ENCODE measurements at places on chromosomes 16 and 17.

DNA sequence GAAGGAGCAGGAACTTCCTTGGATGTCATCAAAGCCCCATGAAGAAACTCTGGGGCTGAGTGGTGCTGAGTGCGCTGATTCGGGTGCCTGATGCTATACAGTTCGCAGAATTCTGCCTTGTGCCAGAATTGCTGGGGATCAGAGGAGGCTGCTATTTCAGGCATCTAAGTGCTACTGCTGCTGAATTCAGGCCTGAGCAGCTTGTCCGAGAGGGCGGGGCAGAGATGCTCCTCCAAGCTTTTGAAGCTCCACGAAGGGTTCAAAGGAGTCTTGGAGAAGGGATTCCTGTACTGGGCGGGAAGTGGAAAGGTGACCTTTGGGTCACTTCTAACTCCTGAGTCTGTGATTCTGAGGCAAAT, 227.8 kb downstream of the CCDC182 start:
- no peak for DNase-seq

DNA sequence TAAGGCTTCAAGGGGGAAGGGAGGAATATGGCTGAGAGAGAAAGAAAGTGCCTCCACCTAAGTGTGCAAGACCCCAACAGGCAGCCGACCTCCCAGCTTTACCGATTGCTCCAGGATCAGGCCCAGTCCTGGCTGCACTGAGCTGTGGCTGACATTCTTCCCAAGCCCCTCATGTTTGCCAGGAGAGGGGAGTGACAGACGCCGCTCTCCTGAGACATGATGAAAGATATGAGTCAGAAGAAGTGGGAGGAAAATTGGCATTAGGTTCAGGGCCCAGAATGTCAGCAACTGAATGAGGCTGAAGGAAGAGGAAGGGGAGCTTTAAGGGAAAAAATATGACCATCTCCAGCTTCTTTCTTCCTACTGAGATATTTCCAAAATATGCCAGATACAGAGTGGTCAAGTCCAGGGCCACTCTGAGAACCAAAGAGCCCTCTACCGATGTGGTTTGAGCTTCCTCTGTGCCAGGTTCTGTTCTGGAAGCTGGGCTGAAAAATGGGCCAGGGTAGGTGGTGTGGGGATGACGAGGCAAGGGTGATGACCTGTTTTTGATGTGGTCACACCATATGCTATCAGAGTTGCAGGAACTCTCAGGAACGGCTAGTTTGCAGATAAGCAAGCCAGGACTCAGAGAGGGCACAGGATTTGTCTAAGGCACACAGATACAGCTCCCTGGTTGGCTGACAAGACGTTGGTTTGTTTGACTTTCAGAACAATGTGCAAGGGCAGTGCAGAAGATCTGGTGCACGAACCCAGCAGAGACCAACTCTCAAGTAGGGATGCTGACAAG, 176.7 kb downstream of the SOX9 start:
- DNase-seq = no peak

DNA sequence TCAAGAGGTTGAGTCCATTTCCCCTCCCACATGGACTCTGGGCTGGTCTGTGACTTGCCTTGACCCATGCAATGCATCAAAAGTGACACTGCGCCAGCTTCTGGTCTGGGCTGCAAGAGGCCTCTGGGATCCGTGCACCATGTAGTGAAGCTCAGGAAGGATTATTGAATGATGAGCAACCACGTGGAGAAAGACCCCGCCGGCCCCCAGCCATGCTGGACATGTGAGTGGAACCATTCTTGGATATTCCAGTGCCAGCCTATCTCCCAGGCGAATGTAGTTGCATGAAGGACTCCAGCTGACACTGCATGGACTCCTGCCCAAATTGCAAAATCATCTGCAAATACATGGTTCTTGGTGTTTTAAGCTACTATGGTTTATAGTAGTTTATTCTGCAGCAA, 7.6 kb upstream of the ALOX15B start:
- DNase-seq = no peak

GRCh38 chr17:41184480-41184961, at the start of gene KRTAP4-1:
Gene KRTAP4-1 (minus strand): TSS chr17:41184911. CDS start chr17:41184854, 57 bp downstream.
- DNase-seq = no peak

DNA sequence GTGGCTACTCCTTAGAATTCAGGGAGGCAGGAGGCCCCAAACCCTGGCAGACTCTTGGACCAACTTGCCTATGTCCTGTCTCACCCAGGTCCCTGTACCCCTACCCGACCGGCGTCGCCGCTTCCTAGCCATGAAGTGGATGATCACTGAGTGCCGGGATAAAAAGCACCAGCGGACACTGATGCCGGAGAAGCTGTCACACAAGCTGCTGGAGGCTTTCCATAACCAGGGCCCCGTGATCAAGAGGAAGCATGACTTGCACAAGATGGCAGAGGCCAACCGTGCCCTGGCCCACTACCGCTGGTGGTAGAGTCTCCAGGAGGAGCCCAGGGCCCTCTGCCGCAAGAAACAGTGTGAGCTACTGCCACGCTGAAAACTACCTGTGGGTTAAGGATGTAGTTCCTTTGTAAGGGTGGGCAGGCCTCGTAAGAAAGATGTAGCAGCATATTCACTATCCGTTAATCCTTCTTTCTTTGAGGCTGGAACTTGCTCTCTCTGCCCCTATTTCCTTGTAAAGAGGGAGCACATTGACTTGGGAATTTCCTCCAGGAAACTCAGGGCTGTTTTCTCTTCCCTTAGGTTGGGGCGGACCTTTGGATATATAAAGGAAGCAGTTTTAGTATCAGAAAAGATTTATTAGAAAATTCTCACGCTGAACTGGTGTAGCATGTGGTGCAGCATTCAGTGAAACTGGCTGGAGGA, 4.1 kb downstream of the MRPS7 start:
- DNase-seq = no peak

GRCh38 chr17:49224198-49224996, 6.2 kb downstream of the PHOSPHO1 start:
- no peak for DNase-seq

DNA sequence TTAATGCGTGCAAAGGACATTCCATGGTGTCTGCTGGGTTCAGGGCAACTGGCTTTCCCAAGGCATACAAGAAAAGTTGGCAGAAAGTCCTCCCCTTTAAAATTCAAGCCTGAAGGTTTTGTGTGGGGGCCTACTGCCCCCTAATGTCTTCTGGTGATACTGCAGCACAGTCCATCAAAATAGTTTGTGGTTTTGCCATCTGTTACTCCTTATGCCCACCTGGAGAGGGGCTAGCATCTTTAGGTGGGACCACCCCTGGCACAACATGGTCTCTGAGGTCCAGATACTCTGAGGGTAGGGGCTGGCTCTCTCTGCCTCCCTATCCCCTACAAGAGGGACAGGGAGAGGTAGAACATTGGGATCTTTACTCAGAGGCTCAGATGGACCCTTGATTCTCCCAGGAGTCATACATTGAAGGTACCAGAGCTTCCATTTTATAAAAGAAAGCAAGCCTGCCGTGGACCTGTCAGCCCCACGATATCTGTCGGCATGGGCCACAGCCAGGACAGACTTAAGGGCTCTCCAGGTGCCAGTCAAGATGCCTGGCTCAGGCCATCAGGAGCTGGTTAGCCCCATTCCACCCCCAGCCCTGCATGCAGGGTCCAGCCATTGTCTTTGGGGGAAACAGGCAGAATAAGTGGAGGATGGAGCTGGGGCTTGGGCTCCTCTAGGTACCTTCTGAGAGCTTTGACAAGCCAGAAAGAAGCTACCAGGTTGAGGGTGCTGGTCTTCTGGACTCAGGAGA, 6.3 kb downstream of the ESRP2 start:
- DNase-seq = no peak

- DNase-seq = no peak
These were observed 7.7 kb downstream of the CBX4 start for GRCh38 chr17:79831265-79832217.

DNA sequence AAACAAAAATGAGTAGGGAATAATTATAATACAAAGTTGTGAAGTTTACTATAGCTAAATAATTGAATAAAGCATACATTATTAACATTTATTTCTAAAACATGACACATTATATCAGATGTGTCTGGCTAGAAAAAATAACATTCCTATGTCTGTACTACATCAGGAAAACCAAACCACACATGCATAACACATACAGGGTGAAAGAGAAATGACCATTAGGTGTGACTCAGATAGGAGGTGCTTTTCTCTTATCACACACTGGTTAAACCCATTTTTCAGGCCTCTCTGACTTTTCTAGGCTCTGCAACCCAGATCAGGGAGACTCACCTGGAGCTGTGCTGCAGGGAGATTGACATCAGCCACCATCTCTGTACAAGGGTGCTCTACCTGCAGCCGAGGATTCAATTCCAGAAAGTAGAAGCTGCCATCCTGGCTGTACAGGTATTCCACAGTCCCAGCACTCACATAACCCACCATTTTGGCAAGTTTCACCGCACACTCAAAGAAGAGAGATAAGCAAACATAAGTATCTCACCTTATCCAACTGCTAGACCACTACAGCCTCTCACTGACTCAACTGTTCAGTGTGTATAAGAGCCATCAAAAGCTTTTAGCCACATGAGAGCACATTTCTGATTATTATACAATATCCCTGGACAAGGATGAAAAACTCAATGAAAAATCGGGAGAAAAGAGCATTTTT, 116.6 kb upstream of the C17orf78 start:
- DNase-seq = no peak

DNA sequence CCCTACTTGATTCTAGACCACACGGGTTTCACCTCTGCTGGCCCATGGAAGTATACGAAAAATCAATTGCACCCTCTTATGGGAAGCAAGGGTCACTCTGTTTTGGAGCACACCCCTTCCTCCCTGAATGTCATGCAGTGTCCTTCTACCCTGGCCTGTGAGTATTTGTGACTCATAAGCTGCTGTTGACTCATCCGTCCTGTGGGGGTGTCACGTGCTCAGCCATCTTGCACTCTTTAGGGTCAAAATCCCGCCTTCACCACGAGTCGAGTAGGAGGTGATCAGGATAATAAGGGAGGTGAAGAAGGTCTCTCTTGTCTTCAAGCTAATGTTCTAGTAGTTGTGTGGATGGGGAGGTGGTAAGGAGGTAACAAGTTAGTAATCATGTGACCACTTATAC, 341.0 kb upstream of the EEF2KMT start:
- no peak for DNase-seq

DNA sequence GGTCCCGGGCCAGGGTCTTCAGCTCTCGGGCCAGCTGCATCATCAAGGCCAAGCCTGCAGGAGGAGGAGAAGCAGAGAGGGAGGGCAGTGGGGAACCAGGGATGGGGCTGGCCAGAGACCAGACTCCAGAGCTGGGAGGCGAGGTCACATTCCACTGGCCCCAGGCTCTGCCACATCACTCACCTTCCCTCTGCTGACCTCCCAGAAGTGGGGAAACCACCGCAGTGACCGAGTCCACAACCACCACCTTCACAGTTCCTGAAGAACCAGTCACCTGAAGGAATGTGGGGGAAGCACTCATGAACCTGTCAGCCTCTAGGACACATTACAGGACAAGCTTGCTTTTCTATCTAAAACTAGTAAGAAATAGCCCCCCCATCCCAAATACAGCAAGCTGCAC, 16.4 kb downstream of the RAD51D start:
- DNase-seq = no peak

GRCh38 chr16:682493-683395, 1.4 kb downstream of the JMJD8 start:
- no peak for DNase-seq

GRCh38 chr16:25693631-25694030, 1.9 kb downstream of the HS3ST4 start:
- DNase-seq = no peak

DNA sequence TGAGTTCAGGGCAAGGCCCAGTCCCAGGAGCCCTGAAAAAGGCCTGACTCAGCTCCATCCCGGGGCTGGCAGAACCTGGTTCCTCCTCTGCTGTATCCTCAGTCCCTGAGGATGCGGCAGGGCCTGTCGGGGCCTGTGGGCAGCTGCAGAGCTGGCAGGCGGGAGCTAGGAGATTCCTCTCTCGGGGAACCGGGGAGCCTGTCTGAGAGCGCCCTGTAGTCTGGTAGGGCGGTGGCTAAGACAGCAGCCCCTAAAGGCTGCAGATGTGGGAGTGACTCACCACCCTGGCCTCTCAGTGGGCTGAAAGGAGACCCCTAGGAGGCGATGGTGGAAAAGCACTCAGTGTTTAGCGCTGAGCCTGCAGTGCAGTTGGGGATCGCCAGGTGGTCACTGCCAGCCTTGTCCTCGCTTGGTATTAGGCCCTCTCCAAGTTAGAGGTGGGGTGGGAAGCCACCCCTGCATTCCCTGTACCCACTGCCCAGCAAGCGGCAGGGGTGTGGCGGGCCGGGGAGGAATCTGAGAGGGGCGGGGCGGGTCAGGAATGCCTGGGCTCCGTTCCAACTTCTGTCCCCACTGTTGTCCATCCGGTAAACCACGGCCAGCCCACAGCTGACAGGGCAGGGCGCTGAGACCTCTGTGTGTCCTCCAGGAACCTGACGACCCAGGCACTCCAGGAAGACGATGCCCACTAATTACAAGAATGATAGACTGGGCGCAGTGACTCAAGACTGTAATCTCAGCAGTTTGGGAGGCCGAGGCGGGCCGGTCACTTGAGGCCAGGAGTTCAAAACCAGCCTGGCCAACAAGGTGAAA, 29.5 kb upstream of the CDH1 start:
- no peak for DNase-seq

- no peak for DNase-seq
These were observed 32.7 kb downstream of the ADAMTS18 start for GRCh38 chr16:77402118-77402517.

DNA sequence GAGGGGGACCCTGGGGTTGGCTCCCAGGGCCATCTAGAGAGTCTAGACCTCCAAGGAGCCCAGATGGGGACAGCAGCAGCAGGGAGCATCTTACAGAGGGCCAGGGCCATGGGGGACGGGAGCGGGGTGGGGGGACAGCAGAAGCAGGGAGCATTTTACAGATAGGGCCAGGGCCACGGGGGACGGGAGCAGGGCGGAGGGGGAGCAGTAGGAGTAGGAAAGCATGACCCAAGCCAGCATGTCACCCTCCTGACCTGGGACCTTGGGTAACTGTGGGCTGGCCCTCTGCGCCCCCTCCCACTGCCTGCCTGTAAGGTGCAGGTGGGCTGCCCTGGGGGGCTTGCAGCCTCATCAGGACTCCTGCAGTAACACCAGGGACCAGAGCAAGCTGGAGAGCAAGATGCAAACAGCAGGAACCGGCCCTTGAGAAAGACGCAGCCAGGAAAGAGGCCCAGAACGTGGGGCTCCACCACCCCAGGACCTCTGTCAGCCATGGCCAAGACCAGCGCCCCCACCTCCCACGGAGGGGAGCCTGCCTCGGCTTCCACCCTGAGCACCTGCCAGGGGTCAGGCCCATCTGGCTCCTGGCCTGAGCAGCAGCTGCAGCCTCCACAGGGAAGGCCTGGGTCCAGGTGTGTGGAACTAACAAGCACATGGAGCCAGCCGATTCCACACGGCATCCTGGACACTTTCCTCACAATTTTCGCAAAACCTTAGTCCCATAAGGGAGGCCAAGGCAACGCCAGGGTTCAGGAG, 2.4 kb downstream of the ZNF598 start:
- DNase-seq = no peak

- no peak for DNase-seq
These were observed 17.4 kb upstream of the MYH10 start for GRCh38 chr17:8647956-8648355.

DNA sequence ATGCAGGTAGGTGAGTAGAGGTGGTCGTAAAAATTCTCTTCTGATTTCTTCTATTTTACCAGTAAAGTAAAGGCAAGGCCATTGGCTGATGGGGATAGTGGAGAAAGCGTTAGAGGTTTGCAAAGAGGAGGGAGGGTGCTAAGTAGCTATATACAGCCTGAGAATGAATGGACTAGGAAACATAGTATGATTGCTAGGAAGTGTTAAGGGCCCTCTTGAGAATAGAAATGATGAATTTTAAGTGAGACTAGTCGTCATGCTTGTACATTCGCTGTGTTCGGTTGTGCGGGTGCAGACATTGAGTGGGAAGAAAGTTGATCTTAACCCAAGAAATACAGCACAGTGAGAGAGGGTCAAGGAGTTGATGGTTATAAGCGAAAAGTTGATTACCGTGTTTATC, 7.2 kb upstream of the HS3ST2 start:
- no peak for DNase-seq

Measured in left renal pelvis (tissue), 4 donors.